ENCODE measurements at places on chromosomes 3 and 15. TPM values are rescaled to one million over a fixed set of nuclear protein-coding genes. Genes with fewer than 3 reads are reported as not detected.

- no peaks in the 10 kb centered on the region for H3K36me3 ChIP-seq
- H3K4me1 ChIP-seq = no peaks in the 10 kb centered on the region
- DNase-seq = no peak
- H3K27ac ChIP-seq = no peak overlapping the region
- no peaks in the 10 kb centered on the region for H3K27me3 ChIP-seq
- H3K4me3 ChIP-seq = no peak overlapping the region
Measured at GRCh38 chr15:87619161-87619960, 637.2 kb downstream of the NTRK3 start.

DNA sequence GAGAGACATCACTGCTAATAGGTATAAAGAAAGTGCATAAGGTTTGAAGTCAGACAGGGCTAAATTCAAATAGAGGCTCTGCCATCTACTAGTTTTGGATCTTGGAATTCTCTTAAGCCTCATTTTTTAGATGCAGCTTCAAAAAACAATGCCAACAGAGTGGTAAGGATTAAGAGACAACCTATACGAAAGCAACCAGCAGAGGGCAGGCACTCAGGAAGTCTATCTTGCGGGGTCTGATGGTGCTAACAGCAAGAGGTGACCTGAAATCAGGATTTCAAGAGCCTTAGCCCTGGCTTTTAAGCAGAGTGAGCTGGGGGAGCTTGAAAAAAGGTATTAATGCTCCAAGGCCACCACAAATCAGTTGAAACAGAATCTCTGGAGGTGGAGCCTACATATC, 40.7 kb downstream of the LDHAL6B start:
- H3K4me1 ChIP-seq = no peaks in the 10 kb centered on the region
- no peaks in the 10 kb centered on the region for H3K27me3 ChIP-seq
- no peaks in the 10 kb centered on the region for H3K36me3 ChIP-seq
- no peak overlapping the region for H3K4me3 ChIP-seq
- no peak overlapping the region for H3K27ac ChIP-seq

DNA sequence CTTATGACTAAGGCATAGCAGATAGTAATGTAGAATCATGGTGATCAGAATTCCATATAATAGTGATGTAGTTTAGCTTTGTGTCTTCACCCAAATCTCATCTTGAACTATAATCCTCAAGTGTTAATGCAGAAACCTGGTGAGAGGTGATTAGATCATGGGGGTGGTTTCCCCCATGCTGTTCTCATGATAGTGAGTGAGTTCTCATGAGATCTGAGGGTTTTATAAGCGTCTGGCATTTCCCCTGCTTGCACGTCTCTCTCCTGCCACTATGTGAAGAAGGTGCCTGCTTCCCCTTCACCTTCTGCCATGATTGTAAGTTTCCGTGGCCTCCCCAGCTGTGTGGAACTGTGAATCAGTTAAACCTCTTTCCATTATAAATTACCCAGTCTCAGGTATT, 138.7 kb upstream of the CBLB start:
- no peaks in the 10 kb centered on the region for H3K36me3 ChIP-seq
- H3K27ac ChIP-seq = no peak overlapping the region
- no peak overlapping the region for H3K4me3 ChIP-seq
- DNase-seq = no peak
- no peaks in the 10 kb centered on the region for H3K27me3 ChIP-seq

DNA sequence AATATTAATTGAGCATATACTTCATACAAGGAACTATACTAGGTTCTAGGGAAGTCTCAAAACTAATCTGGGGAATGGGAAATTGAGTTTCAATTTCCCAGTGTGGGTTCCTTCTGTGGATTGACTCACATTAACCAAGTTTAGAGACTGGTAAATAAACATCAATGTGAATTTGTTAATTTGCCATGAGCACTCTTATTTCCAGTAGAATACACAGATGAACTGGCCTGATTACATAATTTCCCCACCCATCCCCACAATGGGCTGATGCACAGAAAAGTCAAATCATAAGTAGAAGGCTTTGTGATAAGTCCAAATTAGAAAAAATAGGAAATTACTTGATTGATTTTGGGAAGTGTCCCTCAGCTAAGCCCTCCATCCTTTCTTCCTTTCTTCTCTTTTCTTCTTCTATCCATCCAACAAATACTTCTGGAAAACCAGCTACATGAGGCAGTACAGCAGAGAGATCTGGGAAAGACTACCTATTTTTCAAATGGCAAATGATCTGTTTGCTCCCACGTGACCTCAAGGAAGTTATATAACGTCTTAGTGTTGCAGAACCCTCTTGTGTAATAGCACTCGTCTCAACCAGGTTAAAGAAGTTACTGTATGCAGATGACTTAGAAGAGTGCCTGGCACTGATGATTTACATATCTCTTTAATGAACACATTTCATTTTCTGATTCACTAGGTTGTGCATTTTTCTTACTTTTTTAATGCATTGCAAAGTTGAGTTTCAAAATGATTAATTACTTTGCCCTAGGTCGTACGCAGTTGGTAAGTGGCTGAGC, 312.3 kb downstream of the SV2B start:
- no peaks in the 10 kb centered on the region for H3K27me3 ChIP-seq
- no peaks in the 10 kb centered on the region for H3K4me1 ChIP-seq
- no peak for DNase-seq
- H3K4me3 ChIP-seq = no peak overlapping the region

- H3K4me1 ChIP-seq = no peaks in the 10 kb centered on the region
- no peak overlapping the region for H3K27ac ChIP-seq
- no peak overlapping the region for H3K4me3 ChIP-seq
Measured at GRCh38 chr3:121855555-121855954, 20.5 kb downstream of the EAF2 start.

The ZNF660 gene
- total RNA-seq = 11.7 TPM

The MINDY4B gene
- total RNA-seq = not detected

The EPHA6 gene
- total RNA-seq = 2.8 TPM
